ENCODE measurements at places on chromosomes 4 and X.

- no peak for DNase-seq
These were observed 276.6 kb upstream of the FAT1 start for GRCh38 chr4:187000281-187000680.

DNA sequence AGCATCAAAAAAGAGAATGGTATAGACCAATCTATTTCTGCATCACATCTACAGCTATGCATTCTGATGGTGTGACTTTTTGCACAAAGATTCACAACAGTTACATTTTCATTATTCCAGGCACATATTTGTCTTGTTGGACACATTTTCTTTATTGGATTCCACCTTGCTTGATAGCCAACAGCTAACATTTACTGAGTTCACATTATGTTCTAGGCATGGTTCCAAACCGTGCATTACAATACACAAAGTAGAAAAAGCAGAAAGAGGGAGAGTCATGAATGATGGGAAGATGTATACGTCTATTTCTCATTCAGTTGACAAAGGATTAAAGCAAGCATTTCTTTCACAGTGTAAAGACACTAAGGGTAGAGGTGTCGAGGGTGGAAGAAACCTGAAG, 22.9 kb upstream of the CLGN start:
- no peak for DNase-seq

- DNase-seq = no peak
These were observed 69.9 kb upstream of the BRS3 start for GRCh38 chrX:136417806-136418205.

DNA sequence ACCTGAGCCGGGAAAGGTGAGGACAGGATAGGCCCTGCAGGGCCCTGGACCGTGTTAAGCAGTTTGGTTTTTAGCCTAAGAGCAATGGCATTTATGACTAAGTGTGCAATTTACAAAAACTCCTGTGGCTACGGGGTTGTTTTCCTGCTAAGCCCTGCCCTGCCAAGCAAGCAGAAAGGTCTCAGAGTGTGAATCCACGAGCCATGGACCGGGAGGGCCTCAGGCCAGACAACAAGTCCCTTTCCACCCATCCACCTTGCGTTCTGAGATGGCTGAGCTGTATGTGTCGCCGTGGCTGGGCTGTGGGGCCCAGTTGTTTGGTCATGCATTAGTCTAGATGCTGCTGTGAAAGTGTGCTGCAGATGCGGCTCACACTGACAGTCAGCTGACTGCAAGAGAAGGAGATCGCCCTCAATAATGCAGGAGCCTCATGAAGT, 33.9 kb upstream of the AFAP1 start:
- DNase-seq = no peak

GRCh38 chrX:112651766-112652165, 28.0 kb downstream of the LHFPL1 start:
- DNase-seq = no peak
